ENCODE measurements at places on chromosomes 1 and 21. TPM values are rescaled to one million over a fixed set of nuclear protein-coding genes. Genes with fewer than 3 reads are reported as not detected.

DNA sequence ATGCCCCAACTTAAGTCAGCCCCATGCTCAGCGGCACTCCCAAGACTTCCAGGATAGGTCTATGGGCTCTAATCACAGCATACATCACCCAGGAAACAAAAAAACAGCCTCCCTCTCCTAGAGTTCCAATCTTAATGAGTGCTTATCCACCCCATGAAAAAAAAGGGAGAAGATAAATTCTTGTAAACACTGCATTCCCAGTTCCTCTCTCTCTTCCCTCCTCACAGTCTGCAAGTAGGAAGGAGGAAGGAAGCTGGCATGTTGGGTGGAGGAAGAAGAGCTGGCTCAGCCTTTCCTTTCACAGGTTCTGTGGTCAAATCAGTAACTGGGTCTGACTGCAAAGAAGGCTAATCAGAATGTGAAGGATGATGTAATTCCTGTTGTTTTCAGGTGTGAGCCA is 69.9 kb upstream of the ZC3H11B start:
- no peak for DNase-seq

GRCh38 chr1:230563591-230563990 is 78.7 kb upstream of the COG2 start:
- no peak for DNase-seq

DNA sequence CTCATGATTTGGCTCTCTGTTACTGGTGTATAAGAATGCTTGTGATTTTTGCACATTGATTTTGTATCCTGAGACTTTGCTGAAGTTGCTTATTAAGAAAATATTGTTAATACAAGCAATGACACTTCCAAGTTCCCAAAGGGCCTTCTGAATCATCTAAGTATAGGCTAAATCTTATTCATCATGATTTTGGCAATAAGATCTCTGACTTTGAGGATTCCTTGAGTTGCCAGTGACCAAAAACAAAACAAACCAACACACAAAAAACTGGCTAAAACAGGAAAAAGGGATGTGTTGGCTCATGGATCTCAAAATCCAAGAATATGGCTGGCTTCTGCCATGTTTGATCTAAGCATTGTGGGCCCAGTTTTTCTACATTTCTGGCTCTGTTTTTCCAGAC is 163.4 kb downstream of the HHIPL2 start:
- no peak for DNase-seq

DNA sequence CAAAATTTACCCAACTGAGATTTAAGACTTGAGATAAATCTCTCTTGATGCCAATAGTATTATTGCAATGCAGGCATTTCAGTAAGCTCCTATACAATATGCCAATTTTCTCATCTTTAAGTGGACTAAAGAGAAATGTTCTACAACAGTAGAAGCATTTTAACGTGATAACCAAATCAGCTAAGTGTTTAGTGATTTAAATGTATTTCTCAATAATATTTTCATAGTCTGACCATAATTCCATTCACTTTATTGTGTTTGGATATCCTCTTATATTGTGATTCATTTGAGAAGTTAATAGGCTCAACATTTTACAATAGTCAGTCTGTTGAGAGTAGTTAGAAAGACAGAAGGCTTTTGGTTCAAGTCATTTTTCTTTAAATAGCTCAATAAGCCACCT is 44.6 kb upstream of the DR1 start:
- no peak for DNase-seq

DNA sequence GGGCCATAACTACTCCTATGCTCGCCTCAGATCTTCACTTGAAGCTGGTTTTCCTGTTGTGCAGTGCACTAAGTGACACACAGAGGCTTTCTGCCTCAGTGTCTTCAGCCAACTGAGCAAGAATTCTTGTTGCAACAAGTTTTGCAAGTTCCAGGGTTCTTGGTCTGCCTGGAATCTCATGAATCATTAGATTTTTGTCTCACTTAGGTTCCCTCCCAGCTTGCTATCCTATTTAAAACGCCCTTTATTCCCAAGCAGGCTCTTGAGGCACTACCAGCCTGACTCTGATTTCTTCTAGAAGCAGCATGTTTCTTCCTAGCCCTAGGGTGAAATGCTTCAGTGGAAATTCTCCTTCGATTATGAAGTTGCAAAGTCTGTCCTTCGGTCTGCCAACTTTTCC is 158.8 kb downstream of the C1orf21 start:
- DNase-seq, result no peak

GRCh38 chr1:180231936-180232335 is 1.9 kb downstream of the LHX4 start:
- DNase-seq, result no peak

DNA sequence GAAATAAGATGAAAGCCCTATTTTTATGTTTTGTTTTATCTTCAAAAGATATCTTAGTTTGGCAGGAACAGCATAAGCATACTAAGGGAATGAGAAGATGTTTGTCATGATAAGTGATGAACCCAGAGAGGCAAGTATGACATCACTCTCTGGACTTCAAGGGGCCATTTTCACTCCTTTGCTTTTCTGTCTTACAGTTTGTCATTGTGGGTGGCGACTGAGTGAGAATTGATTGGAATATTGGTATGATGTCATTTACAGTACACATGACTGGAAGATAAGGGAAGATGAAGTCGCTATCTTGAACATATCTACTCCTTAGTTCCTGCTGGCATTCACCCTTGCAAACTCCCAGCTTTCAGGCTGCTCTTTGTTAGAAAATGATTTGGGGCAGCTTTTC is 258.1 kb upstream of the RAB4A start:
- no peak for DNase-seq

DNA sequence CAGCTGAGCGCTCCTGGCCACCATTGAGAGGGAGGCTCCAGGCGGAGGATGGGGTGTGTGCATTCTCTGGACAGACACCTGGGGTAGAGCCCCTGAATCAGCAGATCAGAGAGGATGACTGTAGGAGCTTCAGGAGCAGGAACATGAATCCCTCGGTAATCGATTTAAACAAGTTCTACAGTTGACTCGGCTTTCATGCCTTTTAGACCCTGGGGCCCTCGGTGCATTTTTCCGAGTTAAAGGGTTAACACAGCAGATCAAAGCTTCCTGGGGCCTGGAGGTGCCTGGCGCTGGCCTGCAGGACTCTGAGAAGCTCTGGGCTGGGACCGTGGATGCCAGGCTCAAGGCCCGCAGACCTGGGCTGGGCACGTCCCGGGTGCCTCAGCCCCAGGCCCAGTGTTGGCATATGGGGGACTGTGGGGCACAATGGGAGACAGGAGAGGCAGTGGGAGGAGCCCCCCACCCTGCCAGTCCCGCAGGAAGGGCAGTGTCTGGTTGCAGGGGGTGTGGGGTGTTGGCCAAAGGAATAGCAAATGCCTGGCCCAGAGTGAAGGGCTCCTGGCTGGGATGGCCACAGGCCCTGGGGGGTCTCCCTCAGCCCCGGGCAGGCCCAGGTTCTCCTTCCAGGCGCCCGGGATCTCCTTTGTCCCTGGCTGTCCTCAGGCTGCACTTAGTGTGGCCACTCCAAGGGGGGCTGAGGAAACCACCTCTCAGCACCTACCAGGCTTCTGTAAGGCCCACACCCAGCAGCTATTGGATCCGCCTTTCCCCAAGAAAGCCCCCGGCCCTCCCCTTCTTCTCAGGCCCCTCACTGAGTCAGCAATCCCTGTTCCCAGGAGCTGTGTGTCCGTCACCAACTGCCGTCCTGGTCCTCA is 40.1 kb downstream of the SLX9 start:
- DNase-seq, result no peak

GRCh38 chr1:30305519-30305918 is 417.9 kb downstream of the MATN1 start:
- DNase-seq, result no peak

DNA sequence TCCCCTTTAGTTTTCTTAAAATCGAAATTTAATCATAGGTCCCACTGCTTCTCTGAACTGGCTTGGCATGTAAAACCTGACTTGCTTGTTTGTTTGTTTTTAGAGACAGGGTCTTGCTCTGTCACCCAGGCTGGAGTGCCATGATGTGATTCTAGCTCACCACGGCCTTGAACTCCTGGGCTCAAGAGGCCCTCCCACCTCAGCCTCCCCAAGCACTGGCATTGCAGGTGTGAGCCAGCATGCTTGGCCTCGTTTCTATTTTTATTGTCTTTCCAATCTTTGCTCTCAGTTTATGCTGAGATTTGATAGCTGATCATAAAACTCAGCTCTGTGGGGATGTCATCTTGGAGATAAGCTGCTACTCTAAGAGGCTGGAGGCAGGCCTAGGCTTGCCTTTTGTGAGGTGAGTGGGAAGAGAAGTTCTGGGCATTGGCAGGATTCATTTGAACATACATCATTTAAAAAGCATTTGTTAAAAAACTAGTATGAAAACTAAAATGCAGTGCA is 51.5 kb upstream of the GCLM start:
- no peak for DNase-seq

- DNase-seq, result no peak
Measured at GRCh38 chr1:23288671-23289070, 55.4 kb downstream of the HNRNPR start.

DNA sequence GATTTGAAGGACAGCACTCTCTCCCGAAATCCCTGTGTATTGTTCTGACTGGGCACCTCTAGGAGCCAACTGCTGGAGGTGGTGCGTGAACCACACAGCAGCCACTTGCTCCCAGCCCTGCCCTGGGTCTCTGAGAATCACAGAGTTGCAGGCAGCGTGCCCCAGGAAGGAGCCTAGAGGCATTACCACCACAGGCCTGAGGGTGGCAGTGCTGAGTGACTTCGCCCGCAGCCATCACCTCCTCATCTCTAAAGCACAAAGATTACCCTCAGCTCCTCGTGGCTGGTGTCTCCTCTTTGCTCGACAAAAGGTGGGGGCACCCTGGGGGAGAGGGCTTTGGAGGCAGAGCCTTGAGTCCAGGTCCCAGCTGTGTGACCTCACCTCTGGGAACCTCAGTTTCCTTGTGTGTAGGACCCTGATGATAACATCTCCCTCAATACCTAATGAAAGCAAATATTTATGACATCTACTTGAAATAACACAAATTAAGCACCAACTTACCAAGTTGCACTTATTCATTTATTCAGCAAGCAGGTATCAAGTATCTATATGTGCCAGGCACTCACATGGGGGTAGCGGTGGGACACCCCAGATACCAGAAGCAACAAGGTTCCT is 86.3 kb downstream of the VWA5B1 start:
- peak; percentile 59 for DNase-seq

GRCh38 chr1:12640237-12640957 is 3.5 kb upstream of the AADACL4 start:
- peak; percentile 30 for DNase-seq

DNA sequence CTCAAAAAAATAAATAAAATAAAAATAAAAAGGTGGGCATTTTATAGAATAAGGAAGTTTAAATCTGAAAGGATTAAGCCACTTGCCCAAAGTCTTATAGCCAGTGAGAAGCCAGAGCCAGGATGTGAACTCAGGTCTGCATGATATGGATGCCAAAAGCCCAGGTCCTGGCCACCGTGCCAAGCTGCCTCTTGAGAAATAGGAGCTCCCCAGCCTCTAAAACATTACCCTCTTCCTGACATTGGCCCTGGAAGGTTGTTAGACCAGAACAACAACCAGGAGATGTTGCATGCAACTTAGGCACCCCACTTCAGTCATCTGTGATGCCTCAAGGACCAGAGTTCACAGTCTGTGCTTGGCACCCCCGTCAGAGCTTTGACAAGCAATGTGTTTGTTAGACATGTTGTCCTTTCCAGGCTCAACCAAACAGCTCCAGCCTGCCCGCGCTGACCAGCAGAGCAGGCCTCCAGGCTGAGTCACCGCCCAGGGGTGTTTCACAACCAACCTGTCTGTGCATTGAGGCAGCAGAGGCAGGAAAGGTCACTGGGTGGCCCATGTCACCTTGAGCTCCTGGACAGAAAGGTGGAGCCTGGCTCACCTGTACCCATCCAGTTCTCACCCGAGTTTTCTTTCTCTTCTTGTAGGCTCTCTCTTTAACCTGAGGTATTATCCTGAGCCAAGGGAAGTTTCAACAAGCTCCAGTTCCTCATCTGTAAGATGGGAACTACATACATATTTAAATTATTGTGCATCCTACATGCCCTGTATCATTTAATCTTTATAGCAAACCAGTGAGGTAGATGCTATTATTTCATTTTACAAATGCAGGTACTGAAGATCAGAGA is 14.9 kb upstream of the MED18 start:
- peak; percentile 62 for DNase-seq

- no peak for DNase-seq
Measured at GRCh38 chr1:77385551-77385950, 103.7 kb downstream of the AK5 start.

DNA sequence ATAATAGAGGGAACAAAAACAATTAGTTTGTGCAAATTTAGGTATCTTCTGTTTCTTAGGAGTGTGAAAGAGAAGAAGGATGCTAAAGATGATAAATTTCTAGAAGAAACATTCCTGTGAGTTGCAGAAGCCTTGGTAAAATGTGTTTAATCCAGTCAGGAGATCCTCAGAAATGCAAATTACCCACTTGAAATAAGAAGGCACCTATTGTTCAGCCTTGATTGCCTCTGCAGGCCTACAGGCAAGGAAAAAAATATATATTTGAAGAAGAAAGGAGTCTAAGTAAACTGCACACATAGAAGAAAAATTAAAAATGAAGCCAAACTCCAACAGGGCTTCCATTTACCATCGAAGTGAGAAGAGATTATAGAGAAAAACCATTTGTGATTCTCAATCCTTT is 51.0 kb upstream of the LHX8 start:
- DNase-seq, result no peak

GRCh38 chr1:21175324-21175669 is 1.4 kb downstream of the EIF4G3 start:
- DNase-seq, result no peak

DNA sequence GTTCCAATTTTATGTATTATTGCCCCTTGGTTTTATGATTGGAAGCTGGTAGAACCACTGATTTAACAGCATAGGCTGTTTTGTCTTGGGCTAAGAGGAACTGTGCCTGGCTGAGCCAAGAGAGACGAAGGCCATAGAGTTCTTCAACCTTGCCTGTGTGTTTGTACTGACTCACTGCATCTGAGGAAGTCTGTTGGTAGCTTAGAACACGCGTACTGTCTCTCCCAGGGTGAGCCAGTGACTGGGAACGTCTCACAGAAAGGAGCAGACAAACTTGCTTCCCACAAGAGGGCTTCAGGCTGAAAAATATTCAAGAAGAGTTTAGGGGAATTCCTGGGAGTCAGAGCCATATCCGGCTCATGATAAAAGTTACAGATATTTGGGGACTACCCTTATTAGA is 14.9 kb downstream of the TMEM51 start:
- DNase-seq, result peak; percentile 86

GJA5 gene
- polyA plus RNA-seq, result not detected

PCP4L1 gene
- not detected for polyA plus RNA-seq

TMEM79 gene
- polyA plus RNA-seq, result 6.3 TPM

SPRR2B gene
- not detected for polyA plus RNA-seq

AMY2A gene
- polyA plus RNA-seq, result not detected

JAM2 gene
- not detected for polyA plus RNA-seq

SEMA4A gene
- polyA plus RNA-seq, result 0.09 TPM

LCE2C gene
- polyA plus RNA-seq, result not detected

PYHIN1 gene
- polyA plus RNA-seq, result not detected

AMY2B gene
- 2.2 TPM for polyA plus RNA-seq

NBPF4 gene
- 0.25 TPM for polyA plus RNA-seq

DAB1 gene
- not detected for polyA plus RNA-seq

ARHGAP30 gene
- 0.13 TPM for polyA plus RNA-seq

NPL gene
- polyA plus RNA-seq, result 0.80 TPM

PCBP3 gene
- polyA plus RNA-seq, result 0.34 TPM

TRAF3IP3 gene
- polyA plus RNA-seq, result not detected

S100A14 gene
- 0.16 TPM for polyA plus RNA-seq

Measured in A549 (cell line).